Germinal center (tissue), 1 donor: ENCODE measurements at places on chromosomes 1 and 21.

GRCh38 chr21:46295996-46296752, 10.0 kb downstream of the YBEY start:
- DNase-seq, result peak; percentile 88

DNA sequence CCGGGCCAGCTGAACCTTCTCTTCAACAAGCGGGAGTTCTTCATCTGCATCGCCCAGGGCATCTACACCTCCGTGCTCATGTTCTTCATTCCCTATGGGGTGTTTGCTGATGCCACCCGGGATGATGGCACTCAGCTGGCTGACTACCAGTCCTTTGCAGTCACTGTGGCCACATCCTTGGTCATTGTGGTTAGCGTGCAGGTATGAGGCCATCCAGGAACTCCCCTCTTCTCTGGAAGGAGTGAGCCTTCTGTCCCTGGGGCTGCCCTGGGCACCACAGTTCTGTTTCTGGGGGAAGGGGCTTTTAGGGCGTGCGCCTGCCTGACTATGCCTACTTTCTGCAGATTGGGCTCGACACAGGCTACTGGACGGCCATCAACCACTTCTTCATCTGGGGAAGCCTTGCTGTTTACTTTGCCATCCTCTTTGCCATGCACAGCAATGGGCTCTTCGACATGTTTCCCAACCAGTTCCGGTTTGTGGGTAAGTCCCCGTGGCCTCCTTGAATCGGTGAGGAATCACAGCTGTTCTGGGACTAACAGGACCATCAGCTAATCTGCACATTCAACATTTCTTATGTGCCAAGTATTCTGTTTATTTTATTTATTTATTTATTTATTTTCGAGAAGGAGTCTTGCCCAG, 21.1 kb downstream of the ATP8B2 start:
- DNase-seq, result no peak

GRCh38 chr1:28512058-28512611, 6.3 kb downstream of the RCC1 start:
- no peak for DNase-seq

DNA sequence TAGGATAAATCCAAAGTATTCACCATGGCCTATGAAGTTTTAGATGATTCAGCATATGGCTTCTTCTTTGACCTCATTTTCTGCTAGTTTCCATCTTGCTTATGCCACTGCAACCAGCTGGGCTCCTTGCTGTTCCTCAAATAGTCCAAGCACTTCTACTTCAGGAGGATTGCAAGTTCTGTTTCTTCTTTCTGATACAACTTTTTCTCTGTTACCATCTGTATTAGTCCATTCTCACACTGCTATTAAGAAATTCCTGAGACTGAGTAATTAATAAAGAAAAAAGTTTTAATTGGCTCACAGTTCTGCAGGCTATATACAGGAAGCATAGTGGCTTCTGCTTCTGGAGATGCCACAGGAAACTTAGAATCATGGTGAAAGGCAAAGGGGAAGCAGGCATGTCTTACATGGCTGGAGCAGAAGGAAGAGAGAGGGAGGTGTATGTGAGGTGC, 20.3 kb downstream of the PTGS2 start:
- no peak for DNase-seq

DNA sequence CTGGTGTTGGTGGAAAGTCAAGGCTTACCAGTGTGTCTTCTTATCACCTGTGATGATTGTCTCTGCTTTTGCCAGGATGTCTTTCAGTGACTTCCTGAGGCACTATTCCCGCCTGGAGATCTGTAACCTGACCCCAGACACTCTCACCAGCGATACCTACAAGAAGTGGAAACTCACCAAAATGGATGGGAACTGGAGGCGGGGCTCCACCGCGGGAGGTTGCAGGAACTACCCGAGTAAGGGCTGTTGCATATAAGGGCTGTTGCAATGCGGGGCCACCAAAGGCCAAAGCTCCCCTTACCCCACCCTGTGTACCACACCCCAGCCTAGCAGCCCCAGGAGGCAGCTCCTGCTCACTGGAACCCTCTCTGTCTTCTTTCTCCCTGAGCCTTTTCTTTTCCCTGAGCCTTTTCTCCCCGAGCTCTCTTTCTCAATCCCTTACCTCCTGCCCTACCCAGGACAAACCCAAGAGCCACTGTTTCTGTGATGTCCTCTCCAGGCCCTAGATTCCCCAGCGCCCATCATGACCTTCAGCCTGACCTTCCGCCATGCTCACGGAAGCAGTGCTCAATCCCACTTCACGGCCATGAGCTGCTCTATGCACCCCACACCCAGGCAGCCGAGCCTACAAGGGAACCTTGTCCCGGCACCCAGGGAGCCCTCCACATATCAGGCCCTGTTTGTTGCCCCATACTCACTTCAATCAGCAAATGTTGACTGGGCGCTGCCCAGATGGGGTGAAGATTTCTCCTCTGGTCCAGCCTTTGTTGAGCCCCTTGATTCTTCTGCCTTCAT, 40.6 kb downstream of the CAPN2 start:
- DNase-seq, result no peak

GRCh38 chr1:114333690-114334089, 177.3 kb downstream of the TRIM33 start:
- DNase-seq, result no peak

DNA sequence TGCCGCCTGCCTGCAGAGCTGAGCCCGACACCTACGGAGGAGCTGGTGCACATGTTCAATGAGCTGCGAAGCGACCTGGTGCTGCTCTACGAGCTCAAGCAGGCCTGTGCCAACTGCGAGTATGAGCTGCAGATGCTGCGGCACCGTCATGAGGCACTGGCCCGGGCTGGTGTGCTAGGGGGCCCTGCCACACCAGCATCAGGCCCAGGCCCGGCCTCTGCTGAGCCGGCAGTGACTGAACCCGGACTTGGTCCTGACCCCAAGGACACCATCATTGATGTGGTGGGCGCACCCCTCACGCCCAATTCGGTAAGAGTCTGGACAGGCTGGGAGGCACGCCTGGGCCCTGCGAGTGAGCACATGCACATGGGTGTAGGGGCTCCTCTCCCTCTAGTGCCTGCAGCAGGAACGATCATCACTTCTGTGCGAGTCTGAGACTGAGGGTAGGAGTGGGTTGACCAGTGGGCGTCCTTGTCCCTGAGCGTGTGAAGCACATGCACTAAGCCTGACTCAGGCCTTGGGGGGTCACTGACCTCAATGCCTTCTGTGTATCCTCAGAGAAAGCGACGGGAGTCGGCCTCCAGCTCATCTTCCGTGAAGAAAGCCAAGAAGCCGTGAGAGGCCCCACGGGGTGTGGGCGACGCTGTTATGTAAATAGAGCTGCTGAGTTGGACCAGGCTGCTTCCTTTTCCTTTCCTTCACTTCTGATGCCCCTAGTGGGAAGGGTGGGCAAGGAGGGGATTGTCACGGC, 6.9 kb downstream of the DMAP1 start:
- DNase-seq, result no peak

DNA sequence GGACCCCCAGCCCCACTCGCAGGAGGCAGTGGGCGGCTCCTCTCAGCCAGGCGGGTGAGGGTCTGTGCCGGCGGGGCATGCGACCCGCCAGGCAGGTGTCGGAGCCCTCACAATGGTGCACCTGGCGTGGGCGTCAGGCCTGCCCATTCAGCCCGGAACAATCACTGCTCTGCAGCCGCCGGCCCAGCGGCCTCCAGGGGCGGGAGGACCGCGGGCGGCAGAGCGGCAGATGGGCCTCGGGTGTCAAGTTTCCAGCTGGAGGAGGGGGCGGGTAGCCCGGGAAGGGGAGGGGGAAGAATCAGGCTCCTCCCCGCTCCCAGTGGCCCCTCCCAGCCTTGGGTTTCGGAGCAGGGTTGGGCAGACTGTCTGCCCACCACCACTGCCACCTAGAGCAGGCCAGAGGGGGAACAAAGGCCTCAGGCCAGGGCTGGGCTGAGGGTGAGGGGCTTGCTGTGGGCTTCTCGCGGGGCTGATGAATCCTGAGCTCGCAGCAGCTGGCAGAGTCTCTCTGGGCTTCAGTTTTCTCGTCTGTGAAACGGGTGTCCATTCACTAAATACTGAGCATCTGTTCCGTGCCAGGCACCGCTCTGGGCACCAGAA, 39.5 kb upstream of the CASZ1 start:
- no peak for DNase-seq

DNA sequence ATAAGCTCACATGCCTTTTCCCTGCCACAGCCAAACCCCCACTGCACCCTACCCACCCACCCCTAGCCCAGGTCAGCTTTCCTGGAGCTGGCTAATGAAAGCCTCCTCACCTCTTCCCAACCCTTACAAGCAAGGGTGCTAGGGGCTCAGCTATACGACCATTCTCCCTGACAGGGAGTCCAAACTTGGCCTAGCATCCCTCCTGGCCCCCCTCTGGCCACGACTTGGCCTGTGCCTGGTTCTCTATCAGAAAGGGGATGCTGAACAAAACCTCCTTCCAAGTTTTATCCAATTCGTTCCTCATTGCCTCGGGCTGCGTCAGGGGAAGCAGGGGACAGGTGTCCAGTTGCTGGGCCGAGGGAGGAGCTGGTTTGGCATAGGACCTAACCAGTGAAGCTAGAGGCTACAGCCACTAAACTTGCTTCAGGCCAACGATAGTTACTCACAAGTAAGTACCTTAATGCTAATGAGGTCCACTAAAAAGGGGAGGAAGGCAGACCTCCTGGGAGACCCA, 8.6 kb downstream of the TMEM81 start:
- no peak for DNase-seq

GRCh38 chr1:155093911-155094621, 15.4 kb downstream of the EFNA3 start:
- no peak for DNase-seq

DNA sequence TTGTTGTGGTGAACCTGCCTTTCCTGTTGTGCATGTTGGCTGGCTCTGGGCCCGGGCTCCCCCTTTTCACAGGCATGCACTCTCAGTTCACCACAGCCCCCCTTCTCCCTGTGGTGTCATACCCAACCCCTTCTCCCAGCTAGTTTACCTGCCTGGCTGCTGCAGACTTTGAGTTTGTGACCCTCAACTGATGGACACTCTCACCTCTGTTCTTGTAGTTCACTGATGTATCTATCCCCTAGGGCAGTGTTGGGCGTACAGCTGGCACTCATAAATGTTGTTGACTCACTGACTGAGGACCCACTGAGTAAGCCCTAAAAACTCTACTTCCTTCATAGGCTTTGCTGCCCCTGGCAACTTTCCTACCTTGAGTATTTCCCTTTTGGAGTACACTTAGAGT, 54.9 kb downstream of the WDR64 start:
- no peak for DNase-seq

DNA sequence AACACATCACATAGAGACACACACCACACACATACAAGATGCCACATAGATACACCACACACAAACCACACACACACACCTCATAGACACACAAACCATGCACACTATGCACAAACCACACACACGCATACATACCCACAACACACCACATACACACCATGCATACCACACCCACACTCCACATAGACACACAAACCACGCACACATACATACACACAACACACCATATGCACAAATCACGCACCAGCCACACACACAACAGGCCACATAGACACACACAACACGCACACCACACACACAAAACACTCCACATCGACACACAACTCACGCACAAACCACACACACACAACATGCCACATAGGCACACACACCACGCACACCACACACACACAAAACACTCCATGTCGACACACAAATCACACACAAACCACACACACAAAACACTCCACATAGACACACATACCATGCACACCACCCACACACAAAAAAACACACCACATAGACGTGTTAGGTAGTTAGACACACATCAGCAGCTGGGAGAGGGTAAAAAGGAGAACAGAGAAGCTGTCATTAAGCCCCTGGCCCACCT, 49.5 kb upstream of the SLC19A1 start:
- DNase-seq, result no peak

DNA sequence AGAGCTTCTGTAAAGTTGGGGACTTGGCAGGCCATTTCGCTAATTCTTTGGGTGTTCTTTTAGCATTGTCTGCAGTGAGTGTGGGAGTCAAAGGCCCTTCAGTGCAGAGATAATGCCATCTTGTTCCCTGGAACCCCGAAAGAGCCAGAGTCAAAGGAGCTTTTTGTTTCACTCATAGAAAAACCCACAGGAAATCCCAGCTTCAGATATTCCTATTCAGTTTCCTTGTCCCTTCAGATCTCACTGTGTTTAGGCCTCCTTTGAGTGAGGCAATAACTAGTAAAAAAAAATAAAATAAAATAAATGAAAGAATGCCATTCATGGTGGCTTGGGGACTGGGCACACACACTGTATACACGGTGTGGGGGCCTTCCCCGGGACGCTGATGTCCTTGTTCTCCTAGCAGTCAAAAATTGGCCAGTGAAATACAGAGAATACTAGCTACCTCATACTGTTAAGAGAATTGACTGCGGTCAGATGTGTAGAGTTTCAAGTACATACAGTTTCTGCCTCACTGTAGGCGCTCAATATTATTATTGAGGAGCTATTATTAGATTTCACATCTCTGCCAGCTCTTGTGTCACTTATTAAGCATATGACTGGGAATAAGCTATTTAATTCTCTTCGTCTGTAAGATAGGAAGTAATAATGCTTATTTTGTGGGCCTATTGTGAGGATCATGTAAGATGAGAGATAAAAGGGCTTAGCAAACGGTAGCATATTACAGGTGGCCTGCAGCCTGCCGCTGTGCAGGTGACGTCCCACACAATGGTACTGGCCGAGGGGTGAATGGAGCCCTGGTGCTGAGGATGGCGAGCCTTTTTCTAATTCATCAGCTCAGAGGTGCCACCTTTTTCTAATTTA, 16.7 kb downstream of the DISC1 start:
- no peak for DNase-seq

GRCh38 chr1:110717179-110717578, 42.4 kb upstream of the KCNA3 start:
- DNase-seq, result no peak

DNA sequence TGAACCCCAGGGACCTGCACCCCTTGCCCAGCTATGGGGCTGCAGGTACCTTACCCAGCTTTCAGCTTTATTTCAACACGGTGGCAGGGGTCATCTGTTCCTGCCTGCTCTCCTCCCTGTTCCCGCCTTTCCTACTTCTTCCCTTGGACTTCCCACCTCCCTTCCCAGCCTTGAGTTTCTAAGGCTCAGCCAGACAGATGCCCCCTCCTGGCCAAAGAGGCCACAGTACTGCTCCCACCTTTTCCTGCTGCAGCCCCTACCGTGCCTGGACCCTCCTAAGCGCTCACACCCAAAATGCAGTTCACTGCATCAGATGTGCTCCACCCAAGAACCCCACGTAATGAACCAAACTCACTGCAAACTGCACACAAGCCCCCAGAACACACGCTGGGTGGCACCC, 7.7 kb downstream of the NOC2L start:
- no peak for DNase-seq

DNA sequence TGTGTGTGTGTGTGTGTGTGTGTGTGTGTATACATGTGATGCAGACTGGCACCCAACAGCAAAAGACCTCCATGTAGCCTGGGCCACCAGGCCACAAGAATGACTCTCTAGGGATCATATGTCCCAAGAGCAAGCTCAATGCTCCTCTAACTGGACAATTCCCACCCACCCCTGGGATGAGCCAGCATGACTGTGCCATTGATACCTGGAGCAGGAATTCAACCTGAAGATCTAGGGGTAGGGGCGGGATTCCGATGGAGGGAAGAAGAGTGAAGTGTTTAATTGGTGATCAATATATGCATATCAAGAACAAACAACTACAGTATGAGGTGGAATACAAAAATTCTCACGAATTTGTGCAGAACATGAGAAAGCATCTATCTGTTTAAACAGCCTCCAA, 136.2 kb downstream of the PSMG1 start:
- no peak for DNase-seq
